ENCODE measurements at places on chromosomes 2 and 18.

GRCh38 chr18:32380559-32380958, 90.1 kb downstream of the GAREM1 start:
- H3K27me3 ChIP-seq = no peaks in the 10 kb centered on the region
- no peak for DNase-seq
- H3K4me3 ChIP-seq = no peak overlapping the region
- no peaks in the 10 kb centered on the region for H3K36me3 ChIP-seq
- peaks cover 9% of the 10 kb centered on the region for H3K4me1 ChIP-seq

DNA sequence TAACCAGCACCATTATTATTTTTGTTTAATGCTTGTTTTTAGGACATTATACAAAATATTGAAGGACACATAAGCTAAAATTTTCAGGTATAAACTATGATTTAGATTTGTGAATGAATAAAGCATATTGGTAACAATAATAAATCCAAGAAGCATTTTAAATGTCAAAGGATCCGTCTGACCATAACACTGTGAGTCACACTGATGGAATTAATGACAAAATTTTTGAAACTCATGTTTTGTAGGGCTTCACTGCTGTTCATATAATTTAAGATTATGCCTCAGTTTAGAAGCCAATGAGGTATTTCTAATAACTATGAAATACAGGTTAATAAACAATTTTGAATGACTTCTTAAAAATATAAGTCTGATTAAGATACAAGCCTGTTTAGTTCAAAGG, 124.6 kb downstream of the TMEFF2 start:
- no peak overlapping the region for H3K27ac ChIP-seq
- no peaks in the 10 kb centered on the region for H3K4me1 ChIP-seq

GRCh38 chr2:102046135-102046986, 54.6 kb downstream of the IL1R2 start:
- no peaks in the 10 kb centered on the region for H3K27me3 ChIP-seq
- no peak for DNase-seq
- H3K4me1 ChIP-seq = peaks cover 59% of the 10 kb centered on the region
- H3K27ac ChIP-seq = peak overlapping the region; percentile 58

- H3K4me3 ChIP-seq = no peak overlapping the region
- no peaks in the 10 kb centered on the region for H3K27me3 ChIP-seq
- no peak overlapping the region for H3K27ac ChIP-seq
- H3K4me1 ChIP-seq = no peaks in the 10 kb centered on the region
- DNase-seq = no peak
- no peaks in the 10 kb centered on the region for H3K36me3 ChIP-seq
These were observed 178.7 kb upstream of the FAM98A start for GRCh38 chr2:33777786-33778185.

GRCh38 chr18:63550068-63550467, 7.9 kb downstream of the SERPINB12 start:
- H3K27me3 ChIP-seq = no peaks in the 10 kb centered on the region
- no peak overlapping the region for H3K27ac ChIP-seq
- DNase-seq = no peak
- H3K4me3 ChIP-seq = no peak overlapping the region

- DNase-seq = no peak
- H3K27me3 ChIP-seq = no peaks in the 10 kb centered on the region
- H3K4me3 ChIP-seq = no peak overlapping the region
- H3K36me3 ChIP-seq = no peaks in the 10 kb centered on the region
- peaks cover 19% of the 10 kb centered on the region for H3K4me1 ChIP-seq
- H3K27ac ChIP-seq = no peak overlapping the region
These were observed 35.1 kb upstream of the RASGRP3 start for GRCh38 chr2:33441235-33441810.

- H3K36me3 ChIP-seq = no peaks in the 10 kb centered on the region
- no peaks in the 10 kb centered on the region for H3K4me1 ChIP-seq
- H3K27me3 ChIP-seq = peaks cover 11% of the 10 kb centered on the region
These were observed 218.5 kb downstream of the MYT1L start for GRCh38 chr2:2112416-2113105.

DNA sequence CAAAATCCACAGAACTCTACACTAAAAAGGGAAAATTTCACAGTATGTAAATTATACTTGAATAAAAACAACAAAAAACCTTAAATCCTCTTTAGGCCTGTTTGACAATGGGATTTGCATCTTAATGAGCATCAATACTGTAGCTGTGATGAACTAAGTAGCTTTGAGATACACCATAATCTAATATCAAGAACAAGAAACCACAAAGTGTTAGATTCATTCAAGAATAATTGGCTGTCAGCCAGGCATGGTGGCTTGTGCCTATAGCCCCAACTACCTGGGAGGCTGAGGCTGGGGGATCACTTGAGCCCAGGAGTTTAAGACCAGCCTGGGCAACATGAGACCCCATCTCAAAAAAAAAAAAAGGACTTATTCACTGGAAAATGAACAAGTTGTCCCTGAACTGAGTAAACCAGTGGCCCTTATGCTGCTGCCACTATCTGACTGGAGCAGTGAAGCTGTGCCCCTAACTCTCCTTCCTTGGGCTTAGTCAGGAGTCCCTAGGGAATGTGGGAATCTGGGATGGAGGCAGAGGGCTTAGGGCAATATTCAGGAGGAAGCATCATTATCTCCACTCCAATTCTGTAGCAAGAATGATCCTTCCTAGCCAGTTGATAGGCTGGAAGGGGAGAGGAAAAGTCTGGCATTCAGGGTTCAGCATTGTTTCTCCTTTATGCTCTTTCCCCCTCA, 88.5 kb downstream of the PRKCE start:
- no peaks in the 10 kb centered on the region for H3K27me3 ChIP-seq
- peaks cover 19% of the 10 kb centered on the region for H3K4me1 ChIP-seq
- no peak overlapping the region for H3K27ac ChIP-seq
- H3K36me3 ChIP-seq = peaks cover 4% of the 10 kb centered on the region
- no peak overlapping the region for H3K4me3 ChIP-seq
- DNase-seq = no peak

DNA sequence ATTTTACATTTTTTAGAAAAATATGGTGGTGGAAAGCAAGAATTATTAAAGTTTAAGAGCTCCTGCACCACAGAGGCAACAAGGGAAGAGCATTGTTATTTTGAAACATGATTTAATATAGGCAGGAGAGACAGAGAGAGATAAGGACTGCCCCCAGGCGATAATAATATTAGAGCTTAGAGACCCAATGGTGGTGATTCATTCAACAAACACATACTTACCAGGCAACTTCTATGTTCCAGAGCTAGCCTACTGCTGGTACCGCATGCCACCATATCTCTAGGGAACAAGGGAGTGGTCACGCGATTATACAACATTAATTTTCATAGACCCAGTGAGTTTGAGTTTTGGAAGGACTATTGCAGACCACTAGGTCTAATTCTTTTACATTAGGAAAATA, 327.8 kb upstream of the SOX11 start:
- H3K27me3 ChIP-seq = no peaks in the 10 kb centered on the region
- H3K36me3 ChIP-seq = no peaks in the 10 kb centered on the region
- no peak overlapping the region for H3K4me3 ChIP-seq
- DNase-seq = no peak

DNA sequence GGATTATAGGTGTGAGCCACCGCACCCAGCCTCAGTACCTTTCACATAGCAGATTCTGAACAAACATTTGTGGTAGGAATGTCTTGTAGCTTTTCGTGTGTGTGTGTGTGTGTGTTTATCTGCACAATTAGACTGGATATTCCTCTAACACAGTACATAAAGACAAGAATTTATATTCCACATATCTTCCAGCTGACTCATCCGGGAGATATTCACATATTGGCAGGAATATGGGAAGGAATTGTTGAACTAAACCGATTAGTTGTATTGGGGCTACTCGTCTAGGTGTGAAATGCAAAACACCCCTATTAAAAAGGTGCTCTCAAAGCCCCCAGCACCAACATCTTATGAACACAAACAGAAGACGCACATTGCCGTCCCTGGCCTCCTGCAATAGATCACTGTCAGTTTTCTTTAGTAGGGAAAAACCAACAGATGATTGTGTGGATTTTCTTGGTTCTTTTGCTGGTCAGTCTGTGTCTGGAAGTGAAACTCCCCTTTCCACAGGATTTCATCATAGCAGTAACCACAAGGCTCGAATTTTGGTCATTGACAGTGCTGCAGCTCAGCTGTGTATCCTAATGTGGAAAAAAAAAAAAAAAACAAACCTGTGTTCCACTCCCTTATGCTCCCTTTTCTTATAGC, 208.5 kb upstream of the ACVR2A start:
- no peaks in the 10 kb centered on the region for H3K36me3 ChIP-seq
- no peak for DNase-seq
- no peak overlapping the region for H3K4me3 ChIP-seq
- peaks cover 6% of the 10 kb centered on the region for H3K4me1 ChIP-seq
- no peak overlapping the region for H3K27ac ChIP-seq

GRCh38 chr18:55166260-55166598, 207.0 kb upstream of the CCDC68 start:
- no peaks in the 10 kb centered on the region for H3K27me3 ChIP-seq
- H3K4me3 ChIP-seq = no peak overlapping the region
- H3K4me1 ChIP-seq = no peaks in the 10 kb centered on the region
- no peak for DNase-seq
- no peak overlapping the region for H3K27ac ChIP-seq

DNA sequence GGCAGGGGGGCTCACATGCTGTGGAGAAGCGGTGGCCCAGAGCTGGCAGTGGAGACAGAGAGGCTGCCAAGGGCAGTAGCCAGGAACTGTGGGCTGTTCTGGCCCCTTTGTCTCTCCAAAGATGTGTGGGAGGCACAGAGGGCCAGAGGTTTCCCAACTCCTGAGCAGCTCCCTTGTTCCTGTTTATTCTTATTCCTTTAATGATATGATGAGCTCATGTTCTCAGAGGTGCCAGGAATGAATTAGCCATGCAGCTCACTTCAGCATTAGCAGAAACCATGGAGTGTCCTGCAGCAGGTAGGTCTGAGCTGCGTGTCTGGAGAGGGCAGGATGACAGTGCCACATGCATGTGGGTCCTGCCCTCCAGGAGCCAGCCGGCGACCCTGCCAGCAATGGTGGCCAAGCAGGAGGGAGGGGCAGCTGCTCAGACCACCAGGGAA, 77.9 kb upstream of the FZD7 start:
- H3K36me3 ChIP-seq = no peaks in the 10 kb centered on the region
- H3K4me3 ChIP-seq = no peak overlapping the region
- no peaks in the 10 kb centered on the region for H3K4me1 ChIP-seq

DNA sequence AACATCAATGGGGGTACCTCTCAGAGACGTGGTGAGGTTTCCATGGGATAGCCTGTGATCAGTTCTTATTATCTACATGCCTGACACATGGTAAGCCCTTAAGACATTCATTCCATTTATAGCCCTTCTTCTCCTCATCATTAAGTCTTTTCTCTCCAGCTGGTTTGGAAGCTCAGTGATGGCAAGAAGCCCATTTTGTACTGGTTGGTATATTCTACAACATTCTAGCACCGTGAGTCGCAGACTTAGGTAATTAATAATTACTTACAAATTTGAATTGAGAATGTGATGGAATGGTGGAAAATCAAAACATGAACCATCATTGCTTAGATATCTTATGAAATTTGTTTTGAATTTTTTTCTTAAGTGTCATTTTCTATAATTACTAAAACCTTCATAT, 472.6 kb downstream of the DLGAP1 start:
- H3K36me3 ChIP-seq = no peaks in the 10 kb centered on the region
- DNase-seq = no peak
- no peak overlapping the region for H3K4me3 ChIP-seq

GRCh38 chr2:135174049-135174809, 122.1 kb downstream of the RAB3GAP1 start:
- DNase-seq = no peak
- H3K4me3 ChIP-seq = no peak overlapping the region
- H3K36me3 ChIP-seq = peaks cover 45% of the 10 kb centered on the region
- no peak overlapping the region for H3K27ac ChIP-seq
- no peaks in the 10 kb centered on the region for H3K27me3 ChIP-seq
- no peaks in the 10 kb centered on the region for H3K4me1 ChIP-seq

- DNase-seq = no peak
- H3K4me1 ChIP-seq = no peaks in the 10 kb centered on the region
- no peaks in the 10 kb centered on the region for H3K36me3 ChIP-seq
- H3K27ac ChIP-seq = no peak overlapping the region
These were observed 19.0 kb downstream of the SNED1 start for GRCh38 chr2:241017228-241017940.

- peak; percentile 76 for DNase-seq
- H3K36me3 ChIP-seq = no peaks in the 10 kb centered on the region
- H3K4me1 ChIP-seq = peaks cover 24% of the 10 kb centered on the region
These were observed 42.5 kb downstream of the LRRC30 start for GRCh38 chr18:7273301-7273921.

GRCh38 chr2:112547333-112547732, 5.1 kb downstream of the POLR1B start:
- H3K27me3 ChIP-seq = no peaks in the 10 kb centered on the region
- H3K27ac ChIP-seq = no peak overlapping the region
- DNase-seq = no peak

DNA sequence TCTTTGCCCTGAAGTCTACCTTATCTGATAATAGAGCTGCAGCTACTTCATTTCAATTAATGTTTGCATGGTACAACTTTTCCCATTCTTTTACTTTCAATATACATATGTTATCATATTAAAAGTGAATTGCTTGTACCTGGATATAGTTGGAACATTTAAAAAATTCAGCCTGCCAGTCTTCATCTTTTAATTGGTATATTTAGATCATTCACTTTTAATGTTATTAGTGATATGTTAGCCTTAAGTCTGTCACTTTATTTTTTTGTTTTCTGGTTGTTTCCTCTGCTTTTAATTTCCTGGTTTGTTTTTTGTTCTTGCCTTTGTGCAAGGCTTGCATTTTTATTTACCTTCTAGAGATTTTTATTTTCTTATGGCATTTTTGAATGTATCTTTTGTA, 158.2 kb downstream of the GALNT1 start:
- H3K36me3 ChIP-seq = no peaks in the 10 kb centered on the region
- no peaks in the 10 kb centered on the region for H3K4me1 ChIP-seq
- no peaks in the 10 kb centered on the region for H3K27me3 ChIP-seq
- H3K4me3 ChIP-seq = no peak overlapping the region
- DNase-seq = no peak

DNA sequence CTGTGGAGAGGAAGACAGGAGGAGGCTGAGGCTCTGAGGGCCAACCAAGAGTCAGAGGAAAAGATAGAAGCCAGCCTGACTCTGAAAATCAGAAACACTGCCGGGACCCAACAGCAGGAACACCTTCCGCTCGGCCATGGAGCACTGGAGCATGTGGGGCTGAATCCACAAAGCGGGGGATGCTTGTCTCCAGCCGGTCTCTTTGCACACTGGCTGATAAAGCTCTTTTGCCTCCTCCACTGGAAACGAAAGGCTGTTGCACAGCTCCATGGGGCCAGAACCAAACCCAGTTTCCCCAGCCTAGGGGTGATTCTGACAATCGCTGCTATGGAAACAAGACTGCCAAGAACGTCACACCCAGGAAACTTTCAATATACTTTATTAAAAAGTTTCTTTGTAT, 90.3 kb downstream of the COL6A3 start:
- H3K36me3 ChIP-seq = no peaks in the 10 kb centered on the region
- peaks cover 6% of the 10 kb centered on the region for H3K4me1 ChIP-seq
- H3K27ac ChIP-seq = peak overlapping the region; percentile 24

GRCh38 chr2:145688156-145688555, 1168.2 kb upstream of the ZEB2 start:
- H3K36me3 ChIP-seq = no peaks in the 10 kb centered on the region
- H3K4me3 ChIP-seq = no peak overlapping the region
- peaks cover 5% of the 10 kb centered on the region for H3K4me1 ChIP-seq
- H3K27me3 ChIP-seq = no peaks in the 10 kb centered on the region

GRCh38 chr2:64668542-64668941, 14.8 kb upstream of the SERTAD2 start:
- no peak for DNase-seq
- H3K27me3 ChIP-seq = no peaks in the 10 kb centered on the region
- no peak overlapping the region for H3K4me3 ChIP-seq
- peaks cover 13% of the 10 kb centered on the region for H3K4me1 ChIP-seq

Data from lower lobe of right lung (tissue), 2 donors.